Activated CD8-positive, alpha-beta T cell treated with anti-CD3 and anti-CD28 coated beads for 36 hours (primary cell): ENCODE measurements at places on chromosomes 6 and 20. TPM values are rescaled to one million over a fixed set of nuclear protein-coding genes. Genes with fewer than 3 reads are reported as not detected.

GRCh38 chr20:14219801-14220461, 117.5 kb downstream of the FLRT3 start:
- DNase-seq = no peak

GRCh38 chr6:12279322-12280091, 10.7 kb upstream of the EDN1 start:
- DNase-seq = no peak

- no peak for DNase-seq
Observed at GRCh38 chr6:97399208-97399607, 116.2 kb upstream of the MMS22L start.

GRCh38 chr20:25017257-25017803, 24.8 kb upstream of the APMAP start:
- no peak for DNase-seq

- DNase-seq = no peak
Observed at GRCh38 chr20:60063048-60063451, 104.8 kb downstream of the CDH26 start.

DNA sequence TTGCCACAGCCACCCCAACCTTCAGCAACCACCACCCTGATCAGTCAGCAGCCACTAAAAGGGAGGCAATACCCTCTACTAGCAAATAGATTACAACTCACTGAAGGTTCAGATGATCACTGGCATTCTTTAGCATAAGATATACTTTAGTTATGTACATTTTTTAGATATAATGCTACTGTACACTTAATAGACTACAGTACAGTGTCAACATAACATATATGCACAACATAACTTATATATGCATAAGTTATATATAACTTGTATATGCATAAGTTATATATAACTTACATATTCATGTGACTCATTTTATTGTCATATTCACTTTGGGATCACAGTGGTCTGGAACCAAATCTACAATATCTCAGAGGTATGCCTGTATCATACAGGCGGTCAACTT, 61.7 kb downstream of the GMDS start:
- no peak for DNase-seq

GRCh38 chr6:150250826-150251225, 108.0 kb downstream of the PPP1R14C start:
- no peak for DNase-seq

GRCh38 chr6:48735846-48736245, 624.8 kb upstream of the PTCHD4 start:
- no peak for DNase-seq

- no peak for DNase-seq
Observed at GRCh38 chr6:143465546-143465945, 14.9 kb downstream of the PEX3 start.

DNA sequence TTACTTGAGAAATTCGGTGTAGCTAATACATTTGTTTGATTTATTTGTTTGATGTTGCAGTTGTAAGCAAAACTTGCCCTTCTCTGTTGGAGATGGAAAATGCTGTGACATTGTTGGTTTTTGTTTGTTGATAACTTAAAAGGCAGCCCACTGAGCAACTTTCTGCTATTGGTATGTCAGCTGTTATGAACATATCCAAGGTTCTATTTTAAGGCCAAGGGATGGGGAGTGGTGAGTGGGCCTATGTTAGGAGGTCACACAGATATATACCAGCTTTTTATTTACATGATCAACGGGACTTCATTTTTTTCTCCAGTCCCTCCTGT, 5.7 kb downstream of the QKI start:
- no peak for DNase-seq

DNA sequence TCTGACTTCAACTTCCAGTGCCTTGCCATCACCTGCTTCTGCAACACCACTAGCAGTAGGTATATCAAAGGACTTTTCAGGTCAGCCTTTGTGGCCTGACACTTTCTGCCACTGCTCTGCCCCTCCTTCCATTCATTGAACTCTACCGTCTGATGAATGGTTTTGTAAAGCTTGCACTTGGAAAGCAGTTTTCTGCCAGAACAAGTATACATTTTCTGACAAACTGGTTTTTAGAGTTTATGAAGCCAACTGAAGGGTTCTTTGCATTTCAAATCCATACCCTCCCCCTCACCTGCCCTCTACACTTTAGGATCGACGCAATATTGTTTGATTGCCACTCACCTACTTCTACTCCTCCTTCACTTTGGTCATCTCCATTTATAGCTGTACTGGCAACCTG, 603.1 kb downstream of the HACE1 start:
- DNase-seq = no peak

DNA sequence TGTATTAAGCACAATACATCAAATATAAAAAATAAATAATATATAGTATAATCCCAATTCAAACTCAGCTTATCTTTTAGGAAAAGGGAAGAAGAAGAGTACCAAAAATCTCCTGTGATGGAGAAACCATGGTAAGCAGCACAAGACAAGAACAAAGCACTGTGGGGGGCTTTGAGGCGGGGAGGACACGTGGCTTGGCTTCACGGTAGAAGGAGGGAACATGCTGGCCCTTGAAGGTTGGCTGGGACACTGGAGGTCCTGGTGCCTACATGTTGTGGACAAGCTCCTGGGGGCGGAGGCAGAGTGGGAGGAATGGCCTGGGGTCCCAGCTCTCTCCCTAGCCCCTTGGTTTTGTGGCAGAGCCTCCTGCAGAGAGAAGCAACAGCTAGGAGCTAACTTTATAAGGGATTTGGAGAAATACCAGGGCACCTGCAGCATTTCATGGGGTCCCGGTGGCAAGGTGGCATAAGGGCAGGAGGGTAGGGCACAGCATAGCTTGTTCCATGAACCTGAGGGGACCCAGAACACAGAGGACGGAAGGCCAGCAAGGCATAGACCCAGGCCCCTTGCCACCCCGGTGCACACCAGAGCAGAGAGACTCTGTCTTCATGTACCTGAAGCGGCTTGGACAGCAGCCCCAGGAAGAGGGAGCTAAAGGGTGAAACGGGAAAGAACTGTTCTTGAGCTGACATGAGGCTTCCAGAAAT, 72.0 kb downstream of the LY86 start:
- no peak for DNase-seq

DNA sequence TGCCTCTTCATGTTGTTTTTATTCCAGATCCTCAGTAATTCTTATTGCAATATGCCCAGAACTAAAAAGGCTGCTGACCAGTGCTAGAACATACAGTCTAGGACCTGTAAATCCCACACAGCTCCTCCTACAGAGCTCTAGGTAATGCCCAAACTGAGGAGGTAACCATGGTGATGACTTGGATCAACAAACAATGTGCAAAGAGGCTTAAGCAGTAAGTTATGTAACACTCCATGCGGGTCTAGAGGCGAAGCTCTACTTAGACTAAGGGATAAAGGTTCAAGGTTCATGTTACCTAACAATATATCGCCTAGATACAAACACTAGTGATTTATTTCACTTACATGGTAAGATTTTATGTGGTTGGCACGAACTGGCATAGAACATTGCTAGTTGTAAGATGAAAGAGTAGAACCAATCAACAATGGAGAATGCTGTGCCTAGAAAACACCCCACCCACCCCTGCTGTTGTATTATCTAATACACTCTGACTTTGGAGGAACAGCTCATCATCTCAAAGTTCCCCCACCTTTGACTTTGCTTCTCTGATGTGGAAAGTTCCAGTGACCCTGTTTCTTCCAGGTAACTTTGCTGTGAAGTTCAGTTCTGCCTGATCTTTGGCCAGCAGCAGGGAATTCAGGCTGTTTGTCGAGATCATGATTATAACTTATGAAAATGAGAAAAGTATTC, 242.4 kb downstream of the ALDH8A1 start:
- DNase-seq = no peak

- DNase-seq = no peak
Observed at GRCh38 chr6:91781946-91782345, 1195.1 kb upstream of the MAP3K7 start.

GRCh38 chr20:13928901-13929300, 61.5 kb downstream of the SEL1L2 start:
- no peak for DNase-seq

DNA sequence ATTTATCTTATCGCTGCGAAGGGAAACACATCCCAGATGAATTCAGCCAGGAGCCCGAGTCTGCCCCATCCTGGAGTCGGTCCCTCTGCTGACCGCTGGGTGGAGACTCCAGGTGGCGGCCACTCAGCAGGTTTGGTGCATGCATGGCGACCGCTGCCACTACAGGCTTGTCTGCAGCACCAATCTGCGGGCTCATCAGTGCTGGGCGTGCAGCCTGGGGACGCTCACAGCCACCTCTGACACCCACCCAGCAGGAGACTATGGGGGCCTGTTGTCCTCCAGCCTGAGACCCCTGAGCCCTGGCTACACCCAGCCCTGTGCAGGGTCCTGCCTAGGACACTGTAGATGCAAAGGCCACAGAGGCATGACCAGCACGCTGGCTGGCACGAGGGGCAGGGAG, 40.5 kb upstream of the GATA5 start:
- no peak for DNase-seq

DNA sequence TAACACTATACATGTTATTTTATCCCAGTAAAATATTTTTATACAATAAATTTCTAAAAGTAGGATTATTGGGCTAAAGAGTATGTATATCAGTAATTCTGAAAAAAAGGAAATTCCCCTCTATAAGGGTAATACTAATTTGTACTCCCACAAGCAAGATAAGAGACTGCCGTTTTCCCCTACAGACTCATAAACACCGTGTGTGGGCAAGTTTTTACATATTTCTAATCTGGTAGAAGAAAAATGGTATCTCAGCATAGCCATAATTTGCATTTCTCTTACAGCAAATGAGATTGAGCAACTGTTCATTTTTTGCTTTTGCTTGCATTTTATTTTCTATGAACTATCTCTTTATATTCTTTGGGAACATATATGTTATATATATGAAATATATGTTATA, 26.0 kb upstream of the MYMX start:
- DNase-seq = no peak

- no peak for DNase-seq
Observed at GRCh38 chr6:67863346-67863745, 771.7 kb upstream of the ADGRB3 start.

DNA sequence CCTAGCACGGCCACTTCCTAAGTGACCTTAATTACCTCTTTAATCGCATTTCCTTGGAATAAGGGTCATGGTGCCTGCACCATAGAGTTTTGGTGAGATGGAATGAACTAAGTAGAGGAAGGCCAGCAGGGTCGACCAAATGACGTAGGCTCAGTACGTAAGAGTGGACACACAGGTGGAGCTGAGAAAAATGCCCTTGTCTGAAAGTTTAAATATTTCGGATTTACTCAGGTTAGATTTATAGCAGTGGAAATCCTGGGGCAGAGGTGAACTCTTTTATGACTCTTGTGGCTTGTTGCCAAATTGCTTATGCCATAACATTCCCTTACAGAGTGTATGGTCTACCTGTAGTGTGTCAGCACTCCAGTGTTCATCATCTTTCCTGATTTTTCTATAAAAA, 23.6 kb upstream of the BTBD3 start:
- no peak for DNase-seq

DNA sequence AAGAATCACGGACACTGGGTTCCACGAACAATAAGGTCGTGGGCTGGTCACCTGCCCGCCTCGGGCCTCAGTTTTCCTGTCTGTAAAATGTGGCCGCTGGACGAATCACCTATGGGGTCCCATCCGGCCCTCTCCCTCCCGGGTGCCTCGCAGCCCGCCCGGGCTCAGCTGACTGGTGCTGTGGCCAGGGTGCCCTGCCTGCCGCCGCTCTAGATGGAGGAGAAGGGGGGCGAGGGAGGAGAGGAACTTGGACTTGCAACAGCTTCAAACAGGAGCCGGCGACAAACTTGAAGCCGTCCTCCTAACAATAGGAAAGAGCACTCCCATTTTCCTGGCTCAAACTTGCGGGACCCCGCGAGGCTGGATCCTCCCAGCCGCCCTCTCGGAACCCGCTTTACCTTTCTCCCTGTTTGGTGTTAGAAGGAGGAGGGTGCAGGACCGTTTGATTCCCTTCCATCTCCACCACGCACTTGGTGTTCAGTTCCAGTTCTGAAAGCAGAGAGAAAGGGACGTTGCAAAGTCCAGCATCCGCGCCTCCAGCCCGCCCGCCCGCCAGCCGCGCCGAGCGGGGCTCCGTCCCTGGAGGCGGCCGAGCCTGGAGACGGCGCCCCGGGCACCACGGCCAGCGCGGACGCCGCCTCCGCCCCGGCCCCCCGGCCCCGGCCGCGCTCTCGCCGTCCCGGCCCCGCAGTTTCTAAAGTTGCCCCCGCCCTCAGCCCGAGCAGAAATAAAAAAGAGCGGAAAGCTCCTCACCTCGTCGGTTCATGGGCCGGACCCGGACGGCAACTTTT, 584 bp downstream of the KIF13A start:
- peak; percentile 13 for DNase-seq

GRCh38 chr6:106790935-106791334, 161.6 kb downstream of the QRSL1 start:
- DNase-seq = no peak

GRCh38 chr6:98215531-98215930, 618.8 kb upstream of the POU3F2 start:
- DNase-seq = no peak

DNA sequence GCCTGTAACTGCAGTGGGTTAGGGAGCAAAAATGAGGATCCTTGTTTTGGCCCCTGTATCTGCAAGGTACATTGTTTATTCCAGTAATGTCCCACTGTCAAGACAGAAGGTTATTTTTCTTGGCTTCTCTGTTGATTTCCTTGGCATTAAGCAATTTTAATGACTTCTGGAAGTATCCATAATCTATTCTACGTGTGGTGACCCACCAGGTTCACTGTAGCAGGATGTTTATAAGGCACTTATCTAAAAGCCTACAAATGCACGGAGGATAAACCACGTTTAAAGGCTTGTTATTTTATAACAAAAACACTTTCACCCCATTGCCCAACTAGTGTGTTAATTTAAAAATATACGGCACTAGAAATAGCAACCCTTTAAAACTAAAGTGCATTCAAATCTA, 294.9 kb downstream of the LAMA2 start:
- no peak for DNase-seq

- no peak for DNase-seq
Observed at GRCh38 chr6:158332237-158332636, 20.0 kb downstream of the TULP4 start.

DNA sequence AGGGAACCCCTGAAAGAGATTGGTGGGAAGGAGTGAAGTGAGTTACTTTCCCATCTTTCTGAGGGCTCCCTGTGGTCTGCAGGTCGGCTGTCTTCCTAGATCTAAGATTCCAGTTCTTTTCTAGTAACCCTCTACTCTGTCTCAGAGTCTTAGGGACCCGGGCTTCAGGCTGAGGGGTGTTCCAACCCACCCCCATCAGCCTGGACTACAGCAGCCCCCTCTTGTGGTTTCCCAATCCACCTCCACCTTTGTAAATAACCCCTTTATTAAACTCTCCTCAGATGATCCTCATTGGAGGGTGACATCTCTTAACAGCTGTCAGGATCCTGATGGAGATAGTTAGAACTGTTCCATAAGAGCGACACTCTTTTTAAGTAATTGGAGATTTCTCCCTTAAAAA, 300.4 kb downstream of the LRFN2 start:
- no peak for DNase-seq

GRCh38 chr20:60071965-60072364, 113.7 kb downstream of the CDH26 start:
- no peak for DNase-seq

The NRN1 gene
- total RNA-seq = 7.1 TPM

The PRICKLE4 gene
- total RNA-seq = not detected

The MYCT1 gene
- not detected for total RNA-seq

The FAXC gene
- not detected for total RNA-seq

The FAM217A gene
- total RNA-seq = not detected

The PNPLA1 gene
- total RNA-seq = not detected

The FILIP1 gene
- not detected for total RNA-seq

The PTK6 gene
- total RNA-seq = not detected

The OPRL1 gene
- 0.61 TPM for total RNA-seq

The UTRN gene
- 53.9 TPM for total RNA-seq
